ENCODE measurements at places on chromosomes 6 and 20.

DNA sequence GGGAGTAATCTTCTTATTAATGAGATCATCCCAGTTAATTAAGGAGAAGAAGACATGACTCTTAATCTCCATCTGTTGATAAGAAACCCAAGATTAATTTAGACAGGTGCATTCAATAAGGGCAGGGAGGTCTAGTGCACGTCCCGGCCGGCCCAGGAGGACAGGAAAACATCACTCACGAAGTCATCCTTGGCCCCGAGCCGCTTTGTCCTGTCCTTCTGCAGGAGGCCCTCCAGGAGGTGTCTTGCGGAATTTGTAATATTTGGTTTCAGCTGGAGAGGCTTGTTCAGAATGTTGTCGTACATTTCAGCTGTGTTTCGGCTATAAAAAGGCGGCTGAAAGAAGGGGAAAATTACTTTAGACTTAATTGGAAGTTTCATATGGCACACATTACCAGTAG lies 118.4 kb upstream of the SLC2A12 start:
- DNase-seq = no peak

GRCh38 chr6:16546861-16547260 lies 214.4 kb downstream of the ATXN1 start:
- DNase-seq = no peak

GRCh38 chr6:20931093-20931492 lies 396.8 kb downstream of the CDKAL1 start:
- DNase-seq = no peak

- no peak for DNase-seq
Measured at GRCh38 chr20:36541768-36542488, 609 bp downstream of the MYL9 start.

DNA sequence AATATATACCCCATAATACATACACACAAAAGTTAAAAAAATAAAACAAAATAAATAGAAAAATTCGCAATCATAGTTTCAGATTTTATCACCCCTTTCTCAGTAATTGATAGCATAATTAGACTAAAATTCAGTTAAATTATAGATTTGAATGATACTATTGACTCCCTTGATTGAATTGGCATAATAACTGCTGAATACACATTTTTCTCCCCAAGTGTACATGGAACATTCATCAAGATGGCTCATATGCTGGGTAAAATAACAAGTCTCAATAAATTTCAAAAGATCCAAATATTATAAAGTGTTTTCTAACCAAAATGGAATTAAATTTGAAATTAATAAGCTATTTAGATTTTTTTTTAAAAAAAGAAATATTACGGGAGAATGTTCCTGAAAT lies 616.1 kb downstream of the MAFB start:
- DNase-seq = no peak

DNA sequence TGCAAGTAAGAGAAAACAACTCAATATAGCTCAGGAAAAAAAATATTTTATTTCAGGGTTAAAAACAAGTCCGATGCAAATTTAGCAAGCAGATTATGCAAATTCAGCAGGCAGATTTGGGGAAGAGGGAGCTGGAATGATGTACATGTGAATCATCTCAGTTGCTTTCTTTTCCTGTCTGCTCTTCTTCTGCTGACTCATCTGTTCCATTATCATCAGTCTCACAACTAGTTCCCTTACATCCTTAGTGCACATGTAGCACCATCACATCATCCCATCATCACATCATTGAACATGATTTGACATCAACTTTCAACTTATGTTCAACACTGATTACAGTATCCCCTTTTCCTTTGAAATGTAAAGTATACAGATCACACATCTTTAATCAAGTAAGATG lies 11.5 kb upstream of the DEFB113 start:
- no peak for DNase-seq

- DNase-seq = no peak
Measured at GRCh38 chr6:87529221-87529620, 56.4 kb downstream of the SLC35A1 start.

- DNase-seq = no peak
Measured at GRCh38 chr6:116090251-116090650, 10.4 kb upstream of the NT5DC1 start.

- no peak for DNase-seq
Measured at GRCh38 chr6:163626073-163626867, 211.8 kb downstream of the QKI start.

- DNase-seq = no peak
Measured at GRCh38 chr20:5811746-5812145, 61.5 kb downstream of the SHLD1 start.

DNA sequence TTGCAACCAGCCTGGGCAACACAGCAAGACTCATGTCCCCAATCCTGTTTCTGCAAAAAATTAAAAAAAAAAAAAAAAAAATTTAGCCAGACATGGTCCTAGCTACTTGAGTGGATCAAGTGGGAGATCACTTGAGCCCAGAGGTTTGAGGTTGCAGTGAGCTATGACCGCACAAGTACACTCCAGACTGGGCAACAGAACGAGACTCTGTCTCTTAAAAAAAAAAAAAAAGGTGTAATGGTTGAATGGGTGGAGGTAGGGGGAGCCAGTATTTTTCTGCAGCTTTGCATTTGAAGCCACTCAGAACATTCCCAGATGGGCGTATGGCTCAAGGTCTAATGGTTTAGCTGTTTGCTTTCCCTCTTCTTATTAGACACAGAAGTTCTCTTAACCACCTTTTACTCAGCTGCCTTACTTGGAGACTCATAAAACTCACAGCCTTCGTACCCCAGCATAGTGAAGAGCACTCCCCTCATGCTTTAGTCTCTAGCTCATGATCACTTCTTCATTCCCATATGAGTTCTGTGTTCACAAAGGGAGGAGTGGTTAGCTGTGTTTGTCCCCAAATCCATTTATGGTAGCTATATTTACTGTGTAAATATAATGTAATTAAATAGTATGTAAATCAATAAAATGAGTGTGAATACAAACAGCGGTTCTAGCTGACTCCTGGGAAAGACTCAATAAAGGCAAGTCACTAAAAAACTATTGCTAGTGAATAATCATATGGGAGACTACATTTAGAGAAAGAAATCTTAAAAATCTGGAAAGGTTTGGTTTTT lies 9.0 kb downstream of the FKBP1A start:
- peak; percentile 90 for DNase-seq

GRCh38 chr6:119205911-119206618 lies 127.6 kb upstream of the FAM184A start:
- no peak for DNase-seq

DNA sequence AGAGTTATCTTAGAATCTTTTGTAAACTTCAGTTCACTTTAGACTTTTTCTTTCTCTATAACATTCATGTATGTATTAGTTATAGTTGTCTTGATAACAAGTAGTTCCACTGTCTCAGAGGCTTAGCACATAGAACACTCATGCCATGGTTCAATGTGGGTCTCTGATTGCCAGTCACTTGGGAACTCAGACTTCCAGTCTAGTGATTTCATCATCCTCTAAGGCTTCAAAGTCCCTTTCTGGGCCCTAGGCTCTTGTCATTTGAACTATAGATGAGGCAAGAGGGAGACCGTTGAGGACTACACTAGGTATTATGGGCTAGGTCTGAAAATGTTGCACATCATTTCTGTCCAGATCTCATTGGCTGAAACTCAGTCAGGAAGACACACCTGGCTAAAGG lies 8.4 kb upstream of the EEF1E1 start:
- no peak for DNase-seq

GRCh38 chr20:47708140-47708807 lies 77.0 kb downstream of the SULF2 start:
- DNase-seq = no peak

- DNase-seq = no peak
Measured at GRCh38 chr6:92043777-92044176, 1375.6 kb downstream of the EPHA7 start.

- no peak for DNase-seq
Measured at GRCh38 chr20:33022694-33023438, 8.6 kb upstream of the BPIFB6 start.

GRCh38 chr6:16487996-16488674 lies 249.7 kb downstream of the GMPR start:
- DNase-seq = no peak

- no peak for DNase-seq
Measured at GRCh38 chr6:33082702-33083101, 6.9 kb downstream of the HLA-DPB1 start.

DNA sequence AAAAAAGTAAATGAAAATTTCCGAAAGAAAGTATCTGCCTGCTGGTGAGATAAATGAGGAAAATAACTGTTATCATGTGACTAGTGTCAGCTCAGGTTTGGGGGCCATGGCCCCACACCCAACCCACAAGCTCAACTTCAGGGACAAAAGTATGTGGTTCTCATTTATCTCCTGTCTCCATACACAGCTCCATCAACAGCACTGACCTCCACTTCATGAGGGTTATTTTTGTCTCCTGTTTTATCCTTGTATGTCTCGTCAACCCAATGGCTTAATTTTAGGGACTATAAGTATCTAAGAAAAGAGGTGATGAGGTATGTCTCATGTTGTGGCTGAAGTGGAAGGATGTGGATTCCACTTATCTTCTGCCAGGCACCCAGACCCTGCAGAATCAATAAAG lies 271.6 kb upstream of the RIN2 start:
- DNase-seq = no peak

- DNase-seq = no peak
Measured at GRCh38 chr6:73460056-73460455, 1.5 kb upstream of the MTO1 start.

DNA sequence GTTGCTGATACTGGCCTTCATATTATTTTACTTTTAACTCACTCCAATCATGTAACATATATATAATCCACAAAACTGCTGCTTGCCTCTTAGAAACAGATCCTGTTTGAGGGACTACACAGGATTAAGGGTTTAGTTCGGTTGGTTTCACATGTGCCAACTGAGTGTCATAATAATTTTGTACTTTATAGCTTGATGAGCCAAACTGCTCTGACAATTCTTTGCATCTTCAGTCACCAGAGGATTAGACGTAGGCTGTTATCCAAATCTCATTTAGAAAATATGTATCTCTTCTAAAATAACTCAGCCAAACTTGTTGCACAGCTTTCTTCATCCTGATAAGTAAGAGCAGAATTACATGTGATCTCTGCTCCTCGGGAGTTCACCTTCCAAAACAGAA lies 643.6 kb upstream of the PTCHD4 start:
- no peak for DNase-seq

DNA sequence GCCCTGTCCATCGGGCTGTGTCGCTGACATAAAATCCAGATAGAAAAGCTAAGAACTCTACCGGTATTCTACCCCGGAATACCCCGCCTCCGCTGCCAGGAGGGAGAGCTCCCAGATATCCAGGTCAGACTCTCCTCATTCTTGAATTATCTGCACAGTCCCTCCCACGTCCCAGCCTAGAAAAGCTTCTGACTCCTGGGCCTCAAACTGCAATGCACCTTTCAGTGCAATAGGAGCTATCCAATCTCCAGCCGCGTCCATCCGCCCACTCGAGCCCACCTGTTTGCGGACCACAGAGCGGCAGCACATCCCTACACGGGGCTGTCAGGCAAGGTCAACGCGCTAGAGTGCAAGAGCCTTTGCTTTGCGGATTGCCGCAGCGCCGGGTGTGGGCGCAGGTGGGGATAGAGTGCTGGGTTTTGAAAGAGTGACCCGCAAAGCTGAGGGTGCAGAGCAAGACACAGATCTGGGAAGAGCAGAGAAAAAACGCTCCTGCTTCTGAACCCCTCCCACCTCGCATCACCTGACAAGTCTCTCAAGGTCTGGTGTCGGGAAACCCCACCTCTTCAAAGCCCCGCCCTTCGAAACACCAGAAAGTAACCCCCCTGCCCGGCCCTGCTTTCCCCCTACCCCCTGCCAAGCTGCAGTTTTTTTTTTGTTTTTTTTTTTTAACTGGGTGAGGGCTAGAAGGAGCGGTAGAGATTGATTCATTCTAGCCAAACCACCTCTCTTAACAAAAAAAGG lies 1.3 kb downstream of the TAPBP start:
- DNase-seq = peak; percentile 76

All from NCI-H187 treated with DMSO at 0.1 percent for 48 hours (cell line).